ENCODE measurements at places on chromosomes 13 and 19.

DNA sequence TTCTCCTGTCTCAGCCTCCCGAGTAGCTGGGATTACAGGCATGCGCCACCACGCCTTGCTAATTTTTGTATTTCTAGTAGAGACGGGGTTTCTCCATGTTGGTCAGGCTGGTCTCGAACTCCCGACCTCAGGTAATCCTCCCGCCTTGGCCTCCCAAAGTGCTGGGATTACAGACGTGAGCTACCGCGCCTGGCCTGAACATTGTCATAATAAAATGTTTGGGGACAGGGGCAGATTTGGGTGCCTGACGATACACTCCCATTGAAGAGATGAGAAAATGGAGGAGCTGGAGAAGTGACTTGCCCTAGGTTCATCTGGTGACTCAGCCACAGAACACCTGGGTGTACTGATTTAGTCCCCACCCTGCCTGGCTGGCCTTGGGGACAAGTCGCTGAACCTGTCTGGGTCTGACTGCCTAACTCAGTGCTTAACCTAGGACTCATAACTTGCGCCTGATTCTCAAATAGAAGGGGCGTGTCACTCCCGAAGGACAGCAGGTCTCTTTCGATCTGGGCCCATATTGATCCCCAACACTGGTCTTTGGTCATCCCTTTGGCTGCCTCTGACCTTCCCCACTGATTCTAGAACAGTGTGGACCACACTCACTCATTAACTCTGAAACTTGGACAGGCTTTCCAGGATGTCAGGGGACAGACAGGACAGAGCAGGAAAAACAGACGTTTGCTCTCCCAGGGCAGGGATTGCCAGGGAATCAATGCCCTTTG lies 7.6 kb upstream of the BICRA start:
- no peak for DNase-seq

GRCh38 chr13:37870489-37870845 lies 895 bp upstream of the TRPC4 start:
- DNase-seq: no peak

DNA sequence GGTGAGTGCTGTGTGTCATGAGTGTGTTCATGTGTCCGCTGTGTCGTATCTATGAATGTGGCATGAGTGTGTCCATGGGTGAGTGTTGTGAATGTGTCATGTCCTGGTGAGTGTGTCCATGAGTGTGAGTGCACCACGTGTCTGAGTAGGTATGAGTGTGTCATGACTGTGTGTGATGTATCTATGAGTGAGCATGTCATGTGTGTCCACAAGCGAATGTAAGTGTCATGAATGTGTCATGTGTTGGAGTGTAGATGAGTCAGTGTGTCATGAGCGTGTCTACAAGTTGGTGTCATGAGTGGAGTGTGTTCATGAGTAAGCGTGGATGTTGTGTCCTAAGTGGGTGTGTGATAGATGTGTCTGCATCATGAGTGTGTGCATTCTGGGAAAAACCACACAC lies 129.4 kb downstream of the TUBA3C start:
- DNase-seq: no peak

GRCh38 chr13:35936246-35936978 lies 194.8 kb downstream of the DCLK1 start:
- DNase-seq: no peak

DNA sequence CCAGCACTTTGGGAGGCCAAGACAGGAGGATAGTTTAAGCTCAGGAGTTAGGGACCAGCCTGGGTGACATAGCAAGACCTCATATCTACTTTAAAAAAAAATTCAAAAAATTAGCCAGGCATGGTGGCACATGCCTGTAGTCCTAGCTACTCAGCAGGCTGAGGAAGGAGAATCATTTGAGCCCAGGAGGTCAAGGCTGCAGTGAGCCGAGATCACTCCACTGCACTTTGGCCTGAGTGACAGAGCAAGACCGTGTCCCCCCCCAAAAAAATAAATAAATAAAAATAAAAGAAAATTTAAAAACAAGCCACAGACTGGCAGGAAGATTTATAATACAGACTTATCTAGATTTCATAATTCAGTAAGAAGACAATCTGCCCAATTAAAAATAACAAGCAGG lies 14.8 kb downstream of the PSPC1 start:
- DNase-seq: no peak

DNA sequence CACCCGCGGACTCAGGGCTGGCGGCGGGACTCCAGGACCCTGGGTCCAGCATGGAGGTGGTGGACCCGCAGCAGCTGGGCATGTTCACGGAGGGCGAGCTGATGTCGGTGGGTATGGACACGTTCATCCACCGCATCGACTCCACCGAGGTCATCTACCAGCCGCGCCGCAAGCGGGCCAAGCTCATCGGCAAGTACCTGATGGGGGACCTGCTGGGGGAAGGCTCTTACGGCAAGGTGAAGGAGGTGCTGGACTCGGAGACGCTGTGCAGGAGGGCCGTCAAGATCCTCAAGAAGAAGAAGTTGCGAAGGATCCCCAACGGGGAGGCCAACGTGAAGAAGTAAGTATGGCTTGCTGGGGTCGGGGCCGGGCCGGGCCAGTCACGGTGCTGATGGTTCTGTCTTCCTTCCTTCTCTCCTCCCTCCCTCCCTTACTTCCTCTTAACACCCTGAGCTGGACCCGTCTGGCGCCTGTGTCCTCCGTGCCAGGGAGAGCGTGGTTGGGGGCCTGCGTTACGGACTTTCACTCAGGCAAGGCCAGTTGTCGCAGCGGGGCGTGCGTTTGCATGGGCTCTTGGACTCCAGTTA lies 1.4 kb downstream of the STK11 start:
- no peak for DNase-seq

DNA sequence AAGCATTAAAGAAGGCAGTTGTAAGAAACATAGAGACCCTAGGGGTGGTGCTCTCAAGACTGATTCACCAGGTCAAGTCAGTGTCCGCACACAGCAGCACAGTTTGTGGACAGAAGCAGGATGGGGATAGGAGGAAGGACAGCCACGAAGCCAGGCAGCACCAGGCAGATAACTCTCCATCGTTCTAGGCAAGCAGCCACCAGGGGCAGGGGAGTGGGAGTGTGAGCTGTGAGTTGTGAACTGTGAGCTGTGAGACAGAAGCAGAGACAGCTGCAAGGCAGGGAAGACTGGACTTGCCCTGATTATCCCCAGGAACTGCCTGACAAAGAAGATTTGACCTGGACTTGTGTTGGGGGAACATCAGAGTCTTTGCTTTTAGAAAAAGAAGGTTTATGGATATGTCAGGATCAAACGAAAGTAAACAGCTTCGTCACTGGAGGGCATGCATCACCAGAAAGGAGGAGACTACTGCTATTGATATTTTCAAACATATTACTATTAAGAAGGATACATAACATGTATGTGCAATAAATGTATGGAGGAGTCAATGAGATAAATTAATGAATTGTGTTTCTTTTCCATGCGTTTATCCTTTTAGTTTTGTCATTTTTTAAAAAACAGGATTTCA lies 286.1 kb downstream of the IRS2 start:
- no peak for DNase-seq

- no peak for DNase-seq
These were observed 2.4 kb upstream of the TEKTIP1 start for GRCh38 chr19:3536429-3537100.

DNA sequence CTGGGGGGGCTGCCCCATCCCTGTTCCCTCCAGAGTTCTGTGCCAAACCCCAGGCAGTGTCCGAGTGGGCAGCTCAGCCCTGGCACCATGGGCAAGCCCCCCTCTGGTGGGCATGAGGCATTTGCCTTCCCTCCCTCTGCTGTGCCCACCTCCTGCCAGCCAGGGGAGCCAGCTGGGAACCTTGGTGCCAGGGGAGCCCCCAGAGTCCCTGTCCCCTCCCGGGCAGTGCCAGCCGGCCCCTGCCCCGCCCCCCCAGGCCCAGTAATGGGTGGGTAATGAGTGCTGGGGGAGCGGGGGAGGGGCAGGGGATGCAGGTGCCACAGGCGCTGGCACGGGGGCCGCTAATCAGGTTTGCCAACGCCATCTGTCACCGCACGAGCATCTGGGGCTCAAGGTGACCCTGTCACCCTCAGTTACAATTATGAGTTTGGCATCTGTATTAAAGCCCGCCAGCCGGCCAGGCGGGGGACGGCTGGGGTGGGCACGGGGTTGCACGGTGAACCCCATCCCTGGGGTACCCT lies 5.9 kb downstream of the DAND5 start:
- peak; percentile 95 for DNase-seq

- DNase-seq: no peak
These were observed 1567.3 kb downstream of the SLITRK5 start for GRCh38 chr13:89238496-89238895.

DNA sequence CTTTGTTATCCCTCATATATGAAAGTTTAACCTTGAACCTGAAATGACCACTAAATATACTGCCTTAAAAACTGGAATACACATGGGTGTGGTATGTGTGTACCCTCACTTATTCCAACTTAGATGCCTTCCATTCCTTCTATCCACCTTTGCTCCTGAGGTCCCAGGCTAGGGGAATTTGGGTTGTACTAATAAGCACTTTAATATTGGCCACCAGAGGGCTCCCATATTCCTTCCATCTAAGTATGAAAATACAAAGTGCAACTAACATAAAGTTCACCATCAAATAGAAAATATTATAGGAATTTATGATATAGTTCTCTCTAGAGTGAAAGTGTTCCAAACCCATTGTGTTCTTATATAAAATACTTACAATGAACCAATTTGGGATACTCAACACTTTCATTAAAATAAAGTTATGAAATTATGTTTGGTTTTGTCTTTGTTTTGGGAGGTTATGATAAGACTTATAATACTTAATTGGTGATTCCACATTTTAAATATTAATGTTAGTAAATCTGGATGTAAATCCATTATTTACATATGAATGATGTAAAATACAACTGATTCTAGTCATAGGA lies 62.3 kb downstream of the ITGBL1 start:
- DNase-seq: peak; percentile 68

DNA sequence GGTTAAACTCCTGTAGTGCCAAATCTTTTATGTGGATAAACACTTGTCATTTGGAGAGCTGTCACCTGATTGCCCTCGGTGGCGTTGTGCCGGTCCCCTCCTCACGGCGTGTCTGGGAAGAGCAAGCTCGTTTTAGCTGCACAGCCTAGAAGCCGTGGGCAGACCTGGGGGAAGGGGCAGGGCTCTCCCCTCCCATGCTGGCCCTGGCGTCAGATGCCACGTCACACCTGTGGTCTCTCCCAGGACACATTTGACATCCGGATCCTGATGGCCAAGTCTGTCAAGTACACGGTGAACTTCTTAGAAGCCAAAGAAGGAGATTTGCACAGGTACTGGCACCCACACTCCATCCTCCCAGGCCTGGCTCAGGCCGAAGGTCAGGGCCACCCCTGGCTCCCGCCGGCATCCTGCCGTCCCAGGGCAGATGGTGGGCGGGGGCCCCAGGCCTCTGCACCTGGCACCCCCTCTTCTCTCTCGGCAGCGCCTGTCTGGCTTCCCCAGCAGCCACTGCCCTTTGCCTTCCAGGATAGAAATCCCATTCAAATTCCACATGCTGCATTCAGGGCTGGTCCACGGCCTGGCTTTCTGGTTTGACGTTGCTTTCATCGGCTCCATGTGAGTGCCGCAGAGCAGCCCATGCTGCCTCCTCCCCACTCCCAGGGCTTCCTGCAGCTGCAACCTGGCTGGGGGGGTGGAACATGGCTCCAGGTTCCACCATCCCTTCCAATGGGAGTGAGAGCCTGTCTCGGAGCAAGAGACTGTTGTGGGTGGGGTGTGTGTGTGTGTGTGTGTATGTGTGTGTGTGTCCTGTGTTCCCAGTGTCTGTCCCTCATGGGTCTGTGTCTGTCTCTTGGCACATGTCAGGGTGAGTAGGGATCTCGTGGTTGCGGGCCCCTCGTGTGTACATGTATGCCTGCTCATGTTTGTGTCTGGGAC lies 8.8 kb downstream of the YIPF2 start:
- no peak for DNase-seq

- DNase-seq: no peak
These were observed 27.4 kb downstream of the LRCH1 start for GRCh38 chr13:46580362-46580839.

DNA sequence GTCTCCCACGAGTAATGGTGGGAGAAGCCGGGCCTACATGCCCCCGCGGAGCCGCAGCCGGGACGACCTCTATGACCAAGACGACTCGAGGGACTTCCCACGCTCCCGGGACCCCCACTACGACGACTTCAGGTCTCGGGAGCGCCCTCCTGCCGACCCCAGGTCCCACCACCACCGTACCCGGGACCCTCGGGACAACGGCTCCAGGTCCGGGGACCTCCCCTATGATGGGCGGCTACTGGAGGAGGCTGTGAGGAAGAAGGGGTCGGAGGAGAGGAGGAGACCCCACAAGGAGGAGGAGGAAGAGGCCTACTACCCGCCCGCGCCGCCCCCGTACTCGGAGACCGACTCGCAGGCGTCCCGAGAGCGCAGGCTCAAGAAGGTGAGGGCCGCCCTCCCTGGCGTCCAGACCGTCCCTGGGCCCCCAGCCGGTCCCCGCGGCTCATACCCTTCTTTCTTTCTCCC lies 1.4 kb upstream of the USF2 start:
- DNase-seq: peak; percentile 42

DNA sequence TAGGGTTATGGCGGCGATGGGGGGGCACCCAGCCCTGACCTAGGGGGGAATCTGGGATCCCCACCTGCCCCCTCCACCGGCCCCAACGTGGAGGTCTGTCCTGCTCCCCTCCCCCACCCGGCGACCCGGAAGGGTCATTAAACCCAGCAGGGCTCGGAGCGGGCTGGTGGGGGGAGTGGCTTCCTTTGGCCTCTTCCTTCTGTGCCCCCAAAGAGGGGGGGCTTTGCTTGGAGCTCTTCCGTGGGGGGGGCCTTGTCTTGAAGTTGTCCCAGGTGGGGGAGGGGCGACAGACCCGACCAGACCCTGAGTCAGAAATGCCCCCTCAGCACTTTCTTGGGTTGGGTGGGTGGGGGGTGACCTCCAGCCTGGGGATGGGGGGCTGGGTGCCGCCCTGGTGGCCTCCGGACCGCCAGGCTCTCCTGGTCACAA lies 1.5 kb downstream of the ARID3A start:
- DNase-seq: no peak

DNA sequence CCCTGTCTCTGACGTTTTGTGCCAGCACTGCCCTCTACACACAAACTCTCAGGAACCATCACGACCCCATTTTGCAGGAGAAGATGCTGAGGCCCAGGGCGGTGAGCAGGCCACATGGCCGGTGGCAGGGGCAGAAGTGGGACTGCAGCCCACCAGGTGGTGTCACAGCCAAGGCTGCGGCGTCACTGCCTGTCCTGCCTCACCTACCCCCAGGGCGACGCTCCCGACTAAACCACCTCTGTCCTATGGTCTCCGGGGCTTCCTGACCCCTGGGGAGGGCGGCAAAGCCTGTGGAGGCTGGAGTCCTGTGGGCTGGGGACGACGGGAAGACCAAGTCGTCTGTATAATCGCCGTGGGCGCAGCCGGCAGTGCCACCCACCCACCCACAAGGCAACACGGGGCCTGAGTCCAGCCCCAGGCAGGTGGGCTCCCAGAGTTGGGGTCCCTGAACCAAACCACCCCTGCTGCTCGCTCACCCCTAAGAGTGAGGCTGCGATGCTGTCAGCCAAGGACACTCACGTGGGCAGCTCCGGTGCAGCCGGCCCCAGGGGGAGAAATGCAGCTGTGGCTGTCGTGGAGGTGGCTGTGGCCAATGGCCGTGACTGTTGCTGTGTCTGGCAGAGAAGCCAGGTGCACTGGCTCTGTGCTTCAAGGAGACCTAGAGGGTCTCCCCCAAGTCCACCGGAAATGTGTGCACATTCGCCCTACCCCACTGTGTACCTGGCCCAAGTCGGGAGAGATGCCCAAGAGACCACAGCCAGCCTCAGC lies 29.7 kb downstream of the RASA3 start:
- DNase-seq: no peak

GRCh38 chr19:34120846-34121639 lies 51.3 kb upstream of the LSM14A start:
- peak; percentile 16 for DNase-seq

All from NCI-H524 (cell line).